ENCODE measurements at places on chromosomes 3 and 15. TPM values are rescaled to one million over a fixed set of nuclear protein-coding genes. Genes with fewer than 3 reads are reported as not detected.

GRCh38 chr3:53188136-53188685 lies 27.2 kb downstream of the PRKCD start:
- no peak for DNase-seq

PSMD6 gene
- total RNA-seq = 176 TPM

- DNase-seq = no peak
These were observed 106.0 kb upstream of the LINGO1 start for GRCh38 chr15:77738441-77739302.

DNA sequence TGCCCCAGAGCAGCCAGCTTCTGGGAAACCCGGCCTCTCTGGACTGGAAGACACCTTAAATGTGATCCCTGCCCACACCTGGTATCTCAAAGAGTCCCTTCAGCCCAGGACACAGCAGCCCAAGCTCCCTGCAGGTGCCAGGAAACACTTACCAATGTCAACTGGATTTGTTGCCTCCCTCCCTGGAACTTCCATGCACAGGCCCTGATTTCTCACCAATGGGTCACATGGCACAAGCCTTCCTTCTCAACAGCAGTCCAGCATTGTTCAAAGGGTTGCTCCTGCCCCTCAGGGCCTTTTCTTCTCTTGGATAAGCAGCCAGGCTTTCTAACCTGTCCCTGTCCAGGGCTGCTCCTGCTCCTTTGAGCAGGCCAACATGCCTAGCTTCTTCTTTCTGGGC lies 31.6 kb downstream of the ANP32A start:
- no peak for DNase-seq

ISLR gene
- 0.53 TPM for total RNA-seq

RBP2 gene
- total RNA-seq = not detected

DNA sequence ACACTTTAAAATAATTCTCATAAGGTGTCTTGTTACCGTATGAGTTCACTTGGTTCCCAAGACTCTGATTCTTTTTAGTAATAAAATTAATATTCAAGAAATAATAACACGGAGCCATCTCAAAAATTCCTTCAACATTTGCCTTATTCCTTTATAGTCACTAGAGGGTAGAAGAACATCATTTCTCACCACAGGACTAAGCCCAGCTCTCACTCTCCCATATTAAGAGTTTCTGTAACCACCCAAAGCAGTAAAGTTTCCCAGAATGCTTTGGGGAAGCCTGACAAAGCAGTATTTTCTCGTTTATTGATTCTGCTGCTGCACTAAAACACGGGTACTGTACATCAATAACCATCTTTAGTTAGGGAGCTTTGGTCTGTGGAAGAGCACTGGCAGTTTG lies 114.9 kb downstream of the MCTP2 start:
- no peak for DNase-seq

GRCh38 chr3:99659032-99659431 lies 20.6 kb downstream of the COL8A1 start:
- peak; percentile 92 for DNase-seq

CYP8B1 gene
- not detected for total RNA-seq

DNA sequence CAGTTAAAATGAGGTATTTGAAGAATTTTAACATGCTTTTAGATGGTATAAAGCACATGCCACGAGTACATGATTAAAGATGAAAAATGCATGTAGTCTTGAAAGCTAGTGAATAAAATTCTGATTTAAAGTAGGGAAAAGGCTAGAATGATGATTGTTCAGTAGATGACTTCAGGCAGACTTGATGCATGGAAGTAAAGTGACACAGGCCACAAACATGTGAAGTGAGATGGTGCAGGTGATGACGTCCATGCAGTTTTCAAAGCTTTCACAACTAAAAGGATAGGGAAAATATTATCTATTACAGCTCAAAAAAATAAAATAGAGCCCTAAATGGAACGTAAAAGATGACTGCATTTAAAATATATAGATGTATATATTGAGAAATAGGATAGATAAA lies 140.9 kb downstream of the TFG start:
- DNase-seq = no peak

DNA sequence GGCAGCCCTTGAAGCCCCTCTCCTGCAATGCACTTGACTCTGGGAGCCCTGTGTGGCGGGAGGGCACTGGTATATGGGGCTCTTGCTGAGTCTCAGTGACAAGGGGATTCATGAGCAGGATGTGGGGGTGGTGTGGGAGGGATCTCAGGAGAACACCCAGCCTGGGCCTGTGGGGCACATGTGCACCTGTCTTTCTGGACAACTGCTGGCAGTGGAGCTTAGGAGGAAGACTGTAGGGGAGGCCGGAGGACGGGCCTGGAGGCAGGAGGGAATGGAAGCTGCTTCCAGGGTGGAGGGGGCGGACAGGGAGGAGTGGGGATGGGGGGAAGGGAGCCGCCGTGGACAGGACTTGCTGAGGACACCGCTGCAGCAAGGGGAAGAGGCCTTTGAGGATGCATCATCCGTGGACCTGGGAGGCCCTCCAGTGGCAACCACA lies 10.8 kb upstream of the SNRPA1 start:
- DNase-seq = no peak

GRCh38 chr3:46812237-46812791 lies 50.9 kb downstream of the MYL3 start:
- no peak for DNase-seq

DNA sequence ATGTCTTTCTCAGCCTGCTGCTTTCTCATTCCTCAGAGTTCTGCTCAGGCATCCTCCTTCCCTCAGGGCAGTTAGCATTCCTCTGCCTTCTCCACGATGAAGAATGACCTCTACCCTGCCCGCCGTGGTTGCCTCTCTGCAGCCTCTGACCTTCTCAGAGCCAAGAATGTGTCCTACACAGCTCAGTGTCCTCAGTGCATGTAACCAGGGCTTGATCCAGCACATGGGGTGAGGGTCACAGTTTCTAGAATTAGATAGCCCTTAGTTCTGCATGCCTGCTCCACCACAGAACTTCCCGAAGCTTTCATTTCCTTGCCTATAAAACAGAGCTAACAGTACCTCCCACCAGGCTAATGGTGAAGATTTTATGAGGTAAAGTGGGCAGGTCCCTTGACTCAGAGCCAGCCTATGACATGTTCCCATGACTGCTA lies 182.1 kb downstream of the CLSTN2 start:
- peak; percentile 22 for DNase-seq

Data from A172 (cell line).